ENCODE measurements at places on chromosomes 13 and 19.

DNA sequence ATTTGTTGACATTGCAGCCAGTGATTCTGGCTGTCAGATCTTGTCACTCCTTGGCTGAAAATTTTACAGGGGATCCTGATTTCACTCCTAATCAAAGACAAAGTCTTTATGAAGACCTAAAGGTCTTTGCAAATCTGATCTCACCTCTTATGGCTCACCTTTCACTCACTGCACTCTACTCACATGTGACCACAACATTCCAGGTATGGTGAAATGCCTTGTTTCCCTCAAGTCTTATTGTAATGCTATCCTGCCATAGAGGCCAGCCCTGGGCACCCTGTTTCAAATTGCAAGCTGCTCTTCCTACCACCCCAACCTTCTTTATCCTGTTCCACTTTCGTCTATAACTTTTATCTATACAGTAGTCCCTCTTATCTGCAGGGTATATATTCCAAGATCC, 200.1 kb downstream of the NDFIP2 start:
- DNase-seq, result no peak

- no peak for DNase-seq
Measured at GRCh38 chr13:73303851-73304250, 245.0 kb downstream of the KLF5 start.

DNA sequence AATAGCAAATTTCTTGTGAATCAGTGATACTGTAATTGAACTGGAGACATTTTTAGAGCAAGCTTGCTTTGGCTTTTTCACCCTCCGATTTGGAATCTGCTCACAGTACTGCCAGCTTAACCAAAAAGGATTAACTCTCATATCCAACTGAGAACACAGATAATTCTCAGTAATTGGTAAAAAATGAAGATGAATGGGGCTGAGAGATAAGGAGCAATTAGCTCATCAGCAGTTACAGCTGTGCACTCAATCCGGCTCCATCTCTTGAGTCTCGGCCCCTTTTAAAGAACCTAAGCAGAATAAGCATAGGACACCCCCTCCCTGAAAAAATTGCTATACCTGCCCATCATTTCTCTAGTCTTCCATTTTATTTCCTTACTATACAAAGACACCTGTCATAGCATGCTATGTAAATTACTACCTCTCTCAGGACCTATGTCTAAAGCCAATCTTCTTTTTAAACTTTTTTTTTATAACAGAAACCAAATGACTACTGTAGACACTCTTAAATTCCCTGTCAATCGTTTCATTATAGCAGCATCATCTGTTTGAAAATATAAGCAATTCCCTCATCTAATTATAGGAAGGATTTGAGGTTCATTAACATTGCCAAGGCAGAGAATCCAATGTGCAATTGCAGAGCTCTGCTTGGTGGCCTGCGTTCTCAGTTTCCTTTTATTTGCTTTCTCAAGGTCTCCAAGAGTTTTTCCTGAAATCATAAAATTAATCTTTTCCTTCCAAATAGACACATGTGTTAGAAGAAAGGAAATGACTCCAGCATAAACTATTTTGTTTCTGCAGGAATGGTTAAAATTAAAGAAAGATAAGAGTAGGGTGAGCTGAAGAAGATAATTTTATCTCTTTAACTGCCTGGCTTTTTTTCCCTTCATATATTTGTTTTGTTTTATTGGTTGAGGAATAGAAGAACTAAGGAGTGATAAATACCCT, 242.1 kb downstream of the DACH1 start:
- no peak for DNase-seq

DNA sequence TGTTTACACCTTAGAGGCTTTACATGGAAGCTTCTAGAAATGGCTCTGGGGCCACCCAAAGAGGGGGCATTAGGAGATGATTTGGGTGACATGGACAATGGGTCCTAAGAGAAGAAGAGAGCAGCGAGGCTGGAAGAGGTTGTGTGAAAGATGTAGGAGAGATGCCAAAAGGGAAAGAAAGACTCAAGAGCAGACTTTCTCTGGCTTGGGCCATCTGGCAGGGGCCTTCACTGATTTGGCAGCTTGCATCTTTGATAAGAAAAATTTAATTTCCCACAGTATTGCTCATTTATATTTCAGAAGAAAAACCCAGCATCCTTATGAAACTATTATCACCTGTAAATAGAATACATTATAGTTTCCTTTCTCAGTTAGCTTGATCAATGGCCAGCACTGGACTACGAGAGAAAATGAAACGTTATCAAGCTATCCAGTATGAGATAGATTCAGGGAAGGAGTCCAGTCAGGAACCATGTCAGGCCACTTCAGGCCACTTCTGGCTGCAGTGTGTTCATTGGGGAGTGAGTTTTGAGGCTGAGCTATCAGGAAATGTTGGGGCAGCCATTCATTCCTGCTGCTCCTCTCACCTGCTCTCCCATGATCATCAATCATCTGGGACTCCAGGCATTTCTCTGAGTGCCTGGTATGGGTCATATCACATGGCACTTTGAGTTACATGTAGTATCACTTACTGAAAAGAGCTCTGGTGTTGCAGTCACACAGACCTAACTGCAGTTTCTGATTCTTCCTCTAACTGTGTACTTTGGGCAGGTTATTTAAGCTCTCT, 10.3 kb downstream of the SCEL start:
- no peak for DNase-seq

DNA sequence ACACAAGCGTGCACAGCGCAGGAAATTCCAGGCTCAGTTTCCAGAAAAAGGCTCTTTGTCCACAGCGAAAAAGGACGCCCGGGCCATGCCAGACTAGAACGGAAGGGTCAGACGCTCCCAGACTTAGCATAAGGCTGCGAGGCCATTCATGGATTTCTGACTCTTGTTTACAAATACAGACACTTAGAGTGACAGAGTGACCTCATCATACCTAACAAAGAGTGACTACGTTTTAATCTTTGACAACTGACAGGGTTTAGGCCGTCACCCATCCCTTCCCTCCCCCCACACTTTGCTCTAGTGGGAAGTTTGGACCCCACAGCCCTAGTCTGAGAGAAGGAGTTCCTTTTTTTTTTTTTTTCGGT, 418 bp upstream of the ZNF709 start:
- DNase-seq, result no peak

DNA sequence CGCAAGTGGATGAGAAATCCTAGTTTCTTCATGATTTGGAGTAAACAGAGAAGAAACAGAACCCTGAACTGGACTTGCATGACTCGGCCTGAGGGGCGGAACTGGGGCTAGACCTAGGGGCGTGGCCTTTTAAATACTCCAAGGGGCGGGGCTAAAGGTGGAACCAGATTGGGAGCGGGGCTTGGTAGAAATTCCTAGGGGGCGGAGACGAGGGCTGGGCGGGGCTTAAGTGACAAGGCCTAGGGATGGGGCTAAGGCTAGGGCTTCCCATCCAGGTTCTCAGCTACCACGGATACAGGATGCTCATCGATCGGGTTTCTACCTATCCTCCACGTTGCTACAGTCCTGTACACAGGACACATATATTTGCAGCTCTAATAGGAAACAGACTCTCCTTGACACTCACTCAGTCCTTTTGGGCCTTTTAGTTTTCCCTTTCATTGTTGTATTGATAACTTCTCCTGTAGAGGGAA, 372 bp upstream of the ZNF699 start:
- DNase-seq, result no peak

DNA sequence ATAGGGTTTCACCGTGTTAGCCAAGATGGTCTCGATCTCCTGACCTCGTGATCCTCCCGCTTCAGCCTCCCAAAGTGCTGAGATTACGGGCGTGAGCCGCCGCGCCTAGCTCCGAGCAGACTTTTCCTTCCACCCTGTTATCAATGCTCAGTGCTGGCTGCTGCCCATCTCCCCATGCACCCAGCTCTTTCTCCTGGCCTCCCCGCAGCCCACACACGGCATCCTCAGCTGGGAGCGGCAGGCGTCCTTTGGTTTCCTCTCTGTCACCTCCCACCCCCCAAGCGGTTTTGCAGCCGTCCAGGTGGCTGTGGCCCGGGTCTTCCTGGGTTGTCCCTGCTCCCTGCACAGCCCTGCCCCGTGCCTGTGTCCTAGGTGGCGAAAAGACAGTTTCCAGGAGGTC, 12.1 kb downstream of the PRR22 start:
- DNase-seq, result peak; percentile 36

- no peak for DNase-seq
Measured at GRCh38 chr13:38981096-38981495, 9.5 kb downstream of the STOML3 start.

GRCh38 chr13:41282129-41282571, 18.8 kb upstream of the MTRF1 start:
- DNase-seq, result peak; percentile 69

- no peak for DNase-seq
Measured at GRCh38 chr13:25046274-25046984, 49.5 kb upstream of the PABPC3 start.

- DNase-seq, result no peak
Measured at GRCh38 chr13:67833564-67833963, 603.4 kb upstream of the PCDH9 start.

DNA sequence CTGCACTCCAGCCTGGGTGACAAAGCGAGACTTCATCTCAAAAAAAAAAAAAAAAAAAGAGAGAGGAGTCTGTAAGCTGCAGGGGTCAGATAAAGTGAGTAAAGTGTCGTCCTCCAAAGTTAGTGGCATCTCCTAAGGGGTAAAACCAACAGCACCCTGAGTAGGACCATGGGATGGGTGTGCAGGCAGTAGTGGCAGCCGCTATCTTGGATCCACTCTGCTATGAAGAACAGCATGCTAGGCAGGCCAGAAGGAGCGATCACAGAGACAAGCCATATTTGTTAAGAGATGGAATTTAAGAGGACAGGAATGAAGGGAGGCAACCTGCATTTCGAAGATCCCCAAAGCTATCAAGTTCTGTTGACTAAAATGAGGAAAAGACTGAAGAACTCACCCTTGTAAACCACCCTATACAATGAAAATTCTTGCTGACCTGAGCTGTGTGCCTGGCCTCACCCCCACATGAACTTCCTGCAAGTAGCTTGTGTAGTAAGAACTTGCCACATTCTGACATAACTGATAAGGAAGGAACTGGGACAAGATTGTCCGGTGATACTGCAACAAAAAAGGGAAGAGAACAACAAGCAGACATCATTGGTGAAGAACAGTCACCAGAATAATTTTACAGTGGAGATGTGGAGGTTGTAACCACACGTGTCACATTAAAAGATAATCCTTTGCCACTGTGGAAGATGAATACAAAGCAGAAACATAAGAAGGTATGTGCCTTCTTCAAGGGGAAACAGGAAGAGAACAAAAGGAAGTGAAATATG, 16.2 kb downstream of the DPY19L3 start:
- peak; percentile 97 for DNase-seq

DNA sequence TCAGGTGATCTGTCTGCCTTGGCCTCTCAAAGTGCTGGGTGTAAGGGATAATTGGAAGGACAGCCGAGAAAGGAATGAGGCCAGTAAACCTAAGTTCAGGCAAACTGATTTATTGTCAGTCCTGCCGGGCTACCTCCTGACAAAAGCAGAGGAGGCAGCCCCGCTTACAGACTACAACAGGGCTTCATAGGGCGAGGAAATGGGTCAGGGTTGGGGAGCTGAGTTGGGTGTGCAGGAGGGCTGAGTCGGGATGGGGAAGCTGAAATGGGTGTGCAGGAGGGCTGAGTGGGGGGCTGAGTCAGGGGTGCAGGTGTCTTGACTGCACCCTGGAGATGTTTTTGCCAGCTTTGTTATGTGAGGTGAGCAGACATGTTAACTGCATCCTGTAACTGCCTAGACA, 210.2 kb downstream of the SLITRK6 start:
- DNase-seq, result no peak

GRCh38 chr13:101631395-101631794, 178.9 kb downstream of the ITGBL1 start:
- DNase-seq, result no peak

DNA sequence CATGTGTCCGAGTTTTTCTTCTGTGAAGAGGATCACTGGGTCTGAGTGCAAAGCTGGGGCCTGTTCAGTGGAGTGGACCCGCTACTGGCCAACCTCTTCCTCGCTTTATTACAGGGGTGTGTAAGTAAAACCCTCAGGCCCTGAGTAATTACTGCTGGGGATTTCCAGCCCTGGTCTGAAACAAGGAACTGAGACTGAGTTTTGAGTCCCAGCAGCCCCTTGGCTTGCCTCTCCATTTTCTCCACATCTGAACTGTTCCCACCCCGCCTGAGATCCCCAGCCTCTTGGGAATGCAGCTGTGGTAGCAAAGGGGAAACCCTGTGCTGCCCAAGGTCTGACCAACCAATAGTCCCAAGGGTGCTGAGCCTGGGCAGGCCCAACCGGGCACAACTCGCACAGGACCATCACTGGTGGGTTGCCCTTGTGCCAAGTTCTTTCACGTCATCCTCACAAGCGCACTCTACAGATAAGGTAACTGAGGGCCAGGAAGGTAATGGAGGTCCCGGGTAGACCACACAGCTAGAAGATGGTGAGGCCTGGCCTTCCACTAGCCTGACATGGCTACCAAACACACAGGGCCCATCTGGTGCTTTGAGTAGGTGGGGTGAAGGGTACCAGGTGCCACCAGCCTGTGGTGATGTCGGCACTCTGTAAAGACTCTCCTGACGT, 13.7 kb upstream of the SLC35E1 start:
- DNase-seq, result no peak

GRCh38 chr13:57734306-57734705, 102.8 kb downstream of the PCDH17 start:
- no peak for DNase-seq

DNA sequence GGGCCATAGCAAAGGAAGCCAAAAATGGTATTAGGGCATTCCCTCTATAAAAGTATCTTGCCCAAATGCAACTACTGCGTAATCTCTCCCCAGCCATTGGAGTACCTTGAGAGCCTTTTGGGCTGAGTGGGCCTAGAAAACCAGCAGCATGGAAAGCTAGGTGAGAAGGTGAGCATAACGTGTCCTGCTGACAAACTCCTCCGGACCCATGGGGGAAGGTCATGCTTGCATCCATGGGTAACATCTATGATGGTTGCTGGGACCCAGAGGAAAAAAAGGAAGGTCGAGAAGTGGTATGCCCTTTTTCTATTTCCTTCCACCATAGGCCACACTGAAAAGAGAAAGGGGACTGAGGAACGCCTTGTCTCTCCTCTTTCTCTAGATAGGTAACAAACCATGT, 57.4 kb downstream of the ZNF728 start:
- peak; percentile 12 for DNase-seq

- DNase-seq, result no peak
Measured at GRCh38 chr13:26508885-26509284, 48.6 kb upstream of the WASF3 start.

Measured in KBM-7 (cell line).